ENCODE measurements at places on chromosomes 1 and 21. TPM values are rescaled to one million over a fixed set of nuclear protein-coding genes. Genes with fewer than 3 reads are reported as not detected.

DNA sequence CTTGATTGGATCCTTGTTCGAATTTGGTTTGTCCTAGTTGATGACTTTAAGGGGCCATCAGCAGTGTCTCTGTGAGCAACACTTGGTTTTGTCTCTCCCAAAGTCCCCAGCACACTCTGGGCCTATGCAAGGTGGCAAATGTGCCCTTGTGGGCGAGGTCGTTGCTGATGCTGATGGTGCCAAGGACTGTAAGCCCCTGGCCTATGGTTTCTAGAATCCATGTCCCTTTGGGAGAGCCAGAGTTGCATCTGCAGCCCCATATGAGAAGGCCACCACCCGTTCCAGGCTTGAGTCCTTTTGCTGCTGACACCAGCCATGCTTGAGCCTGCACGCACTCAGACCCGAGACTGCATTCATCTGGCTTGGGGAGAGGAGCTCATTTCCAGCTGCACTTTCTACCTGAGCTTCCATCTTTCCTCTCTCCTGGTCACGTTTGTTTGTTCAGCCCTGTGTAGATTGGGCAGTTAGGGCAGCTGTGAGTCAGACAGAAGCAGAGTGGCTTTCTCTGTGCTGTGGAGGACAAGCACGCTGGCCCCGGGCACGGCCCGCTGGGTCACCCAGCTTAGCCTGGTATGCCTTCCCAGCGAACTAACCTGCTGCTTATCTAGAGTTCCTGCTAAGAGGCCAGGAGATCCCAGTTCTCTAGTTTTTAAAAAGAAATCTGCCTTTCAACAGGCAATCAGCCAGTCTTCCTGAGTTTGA, 52.1 kb upstream of the CSF3R start:
- peak; percentile 67 for DNase-seq

- no peak for DNase-seq
Observed at GRCh38 chr1:2279210-2279639, 51.1 kb downstream of the SKI start.

DNA sequence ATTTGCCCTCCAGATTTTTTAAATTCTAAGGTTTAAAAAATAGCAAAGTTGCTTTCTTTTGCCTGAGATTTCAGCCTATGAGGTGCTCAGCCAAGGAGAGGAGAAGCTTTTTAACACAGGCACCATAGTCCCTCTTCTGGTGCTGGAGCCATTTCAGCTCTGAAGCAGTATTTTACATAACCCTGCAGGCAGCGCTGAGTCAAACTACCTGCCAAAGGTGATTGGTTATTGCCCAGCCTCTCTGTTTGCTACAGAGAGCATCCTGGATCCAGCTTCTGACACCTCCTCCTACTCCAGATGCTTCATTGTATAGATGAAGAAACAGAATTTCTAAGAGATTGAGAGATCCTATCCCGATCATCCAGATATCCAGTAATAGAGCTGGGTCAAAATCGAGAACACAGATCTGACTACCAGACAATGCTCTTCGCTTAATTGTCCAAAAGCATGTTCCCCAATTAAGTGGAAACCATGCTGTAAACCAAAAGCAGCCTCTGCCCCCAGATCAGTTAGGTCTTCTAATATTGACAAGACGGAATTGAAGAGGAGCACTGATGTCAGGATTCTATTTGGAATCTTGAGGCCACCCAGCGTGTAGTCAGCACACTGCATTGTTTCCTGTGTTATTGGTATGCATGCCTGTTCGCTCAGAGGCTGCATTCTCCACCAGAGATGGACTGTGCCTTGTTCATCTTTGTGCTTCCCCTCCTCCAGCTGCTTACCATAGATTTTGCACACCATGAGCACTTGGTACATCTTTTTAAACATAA, 22.1 kb downstream of the RGS8 start:
- DNase-seq = no peak

Gene RGSL1
- total RNA-seq = not detected

Gene LDLRAD2
- total RNA-seq = 0.35 TPM

Gene LCE3D
- not detected for total RNA-seq

Gene RAB7B
- 6.0 TPM for total RNA-seq

Gene OR2T29
- total RNA-seq = not detected

- DNase-seq = no peak
Observed at GRCh38 chr1:53381790-53382401, 54.0 kb upstream of the LRP8 start.

GRCh38 chr1:116981521-116982037, 20.0 kb upstream of the CD101 start:
- no peak for DNase-seq

GRCh38 chr1:107794571-107794970, 170.4 kb downstream of the VAV3 start:
- no peak for DNase-seq

DNA sequence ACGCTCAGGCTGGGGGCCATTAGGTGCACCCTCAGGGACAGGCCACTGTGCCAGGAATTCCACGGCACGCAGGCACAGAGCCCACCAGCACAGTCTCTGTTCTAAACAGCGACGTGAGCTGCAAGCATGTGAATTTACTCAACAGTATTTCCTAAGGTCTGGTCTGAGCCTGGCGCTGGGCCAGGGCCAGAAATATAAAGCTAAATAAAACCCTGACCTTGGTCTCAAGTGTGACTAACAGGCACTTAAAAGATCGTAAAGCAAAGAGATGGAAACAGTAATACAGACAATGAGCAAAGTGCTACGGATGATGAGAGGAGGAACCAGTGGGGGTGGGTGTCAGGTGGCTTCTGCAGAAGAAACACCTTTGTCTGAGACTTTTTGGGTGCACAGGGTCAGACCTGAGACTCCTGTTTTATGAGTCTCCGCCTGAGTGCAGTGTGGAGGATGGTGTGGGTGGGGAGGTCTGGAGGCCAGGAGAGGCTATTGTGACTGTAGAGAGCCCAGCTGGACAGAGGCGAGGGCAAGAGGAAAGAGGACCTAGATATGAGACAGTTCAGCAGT, 53.4 kb upstream of the EDN2 start:
- peak; percentile 76 for DNase-seq

DNA sequence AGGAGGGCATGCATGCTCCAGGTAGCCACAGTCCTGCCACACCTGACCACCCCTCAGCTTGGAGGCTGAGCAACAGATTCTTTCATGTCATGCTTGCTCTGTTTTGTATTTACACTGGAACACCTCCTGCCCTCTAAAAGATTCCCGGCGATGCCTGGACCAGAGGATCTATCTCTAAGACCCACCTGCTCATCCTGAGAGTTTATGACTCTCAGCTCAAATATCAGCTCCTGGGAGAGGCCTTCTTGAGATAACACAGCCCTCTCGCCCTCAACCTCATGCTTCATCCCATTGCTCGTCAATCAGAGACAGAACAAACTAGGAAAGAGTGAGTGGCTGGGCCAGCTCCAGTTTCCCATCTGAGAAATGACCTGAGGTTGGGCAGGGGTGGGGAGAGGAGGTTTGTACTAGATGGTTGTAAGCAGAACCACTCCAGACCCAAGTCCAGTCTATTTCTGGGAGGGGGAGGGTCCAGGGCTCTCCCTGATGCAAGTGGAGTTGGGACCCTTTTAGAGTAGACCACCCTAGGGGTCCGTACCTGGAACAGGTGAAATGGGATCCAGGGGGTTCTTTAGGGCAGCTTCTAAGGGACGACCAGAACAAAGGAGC, 524.5 kb downstream of the MATN1 start:
- no peak for DNase-seq

- no peak for DNase-seq
Observed at GRCh38 chr1:83964153-83964552, 34.8 kb downstream of the TTLL7 start.

- DNase-seq = no peak
Observed at GRCh38 chr21:41217671-41218385, 49.9 kb downstream of the BACE2 start.

GRCh38 chr1:190475421-190476141, 2.1 kb downstream of the BRINP3 start:
- no peak for DNase-seq

DNA sequence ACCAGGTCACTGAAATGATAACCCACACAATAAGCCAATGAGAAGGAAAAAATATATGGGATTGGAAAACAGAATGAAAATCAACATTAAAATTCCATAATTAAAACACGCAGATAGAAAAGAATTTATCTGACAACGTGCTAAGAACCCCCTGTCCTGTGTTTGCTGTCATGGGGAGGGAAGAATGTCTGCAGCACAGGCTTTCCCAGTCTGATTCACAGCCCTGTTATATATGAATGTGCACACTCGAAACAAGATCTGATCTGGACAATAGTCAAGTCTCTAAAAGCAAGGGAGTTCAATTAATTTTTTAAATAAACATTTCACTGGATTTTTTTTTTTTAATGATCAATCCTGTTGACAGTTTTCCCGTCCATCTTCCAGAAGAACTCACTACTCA, 220.0 kb downstream of the RERE start:
- no peak for DNase-seq

GRCh38 chr1:201749059-201749690, 79.8 kb upstream of the IPO9 start:
- DNase-seq = no peak

All from mesenteric fat pad (tissue), 1 donor.